Neural cell (in vitro differentiated cells): ENCODE measurements at places on chromosomes 3 and 15. TPM values are rescaled to one million over a fixed set of nuclear protein-coding genes. Genes with fewer than 3 reads are reported as not detected.

Gene APOD
- polyA plus RNA-seq, result not detected in 2 replicates

Gene ALDH1A2
- polyA plus RNA-seq, result 0.24 and 0.72 TPM in 2 replicates

Gene ATP2C1
- polyA plus RNA-seq, result 134 and 145 TPM in 2 replicates

Gene GOLGA6B
- not detected in 2 replicates for polyA plus RNA-seq

Gene ZNF860
- 0.66 and 1.2 TPM in 2 replicates for polyA plus RNA-seq

Gene CCR1
- not detected in 2 replicates for polyA plus RNA-seq

Gene CCK
- polyA plus RNA-seq, result not detected in 2 replicates

Gene STXBP5L
- polyA plus RNA-seq, result 7.6 and 9.3 TPM in 2 replicates

Gene SLC2A2
- not detected in 2 replicates for polyA plus RNA-seq

Gene FES
- not detected in 2 replicates for polyA plus RNA-seq

Gene GXYLT2
- 0.16 and 0.48 TPM in 2 replicates for polyA plus RNA-seq

Gene COL7A1
- 45.3 and 53.6 TPM in 2 replicates for polyA plus RNA-seq

Gene PRR23C
- not detected in 2 replicates for polyA plus RNA-seq

Gene ZNF502
- polyA plus RNA-seq, result 14.3 and 16.0 TPM in 2 replicates

Gene RTF1
- 77.9 and 84.1 TPM in 2 replicates for polyA plus RNA-seq

Gene PXYLP1
- polyA plus RNA-seq, result 93.9 and 109 TPM in 2 replicates

Gene STRIT1
- 1.1 and 1.2 TPM in 2 replicates for polyA plus RNA-seq

Gene FEM1B
- 51.1 and 58.0 TPM in 2 replicates for polyA plus RNA-seq

Gene WDR93
- polyA plus RNA-seq, result 0.41 TPM in 1 of 2 replicates, not detected in the other

Gene PLA2G4B
- 11.3 and 26.2 TPM in 2 replicates for polyA plus RNA-seq

Gene PODXL2
- 266 and 342 TPM in 2 replicates for polyA plus RNA-seq

Gene ABHD2
- polyA plus RNA-seq, result 19.0 and 20.8 TPM in 2 replicates

Gene PLSCR5
- polyA plus RNA-seq, result 0.37 TPM in 1 of 2 replicates, not detected in the other

Gene ABHD6
- polyA plus RNA-seq, result 34.0 and 38.9 TPM in 2 replicates

Gene TIPIN
- polyA plus RNA-seq, result 2.6 and 7.4 TPM in 2 replicates

Gene ZNF774
- polyA plus RNA-seq, result 6.8 and 7.0 TPM in 2 replicates
